SHP77 treated with DMSO at 0.1 percent for 48 hours (cell line): ENCODE measurements at places on chromosomes 1 and 21.

GRCh38 chr1:5502311-5503194 lies 489.7 kb downstream of the NPHP4 start:
- DNase-seq = peak; percentile 11

DNA sequence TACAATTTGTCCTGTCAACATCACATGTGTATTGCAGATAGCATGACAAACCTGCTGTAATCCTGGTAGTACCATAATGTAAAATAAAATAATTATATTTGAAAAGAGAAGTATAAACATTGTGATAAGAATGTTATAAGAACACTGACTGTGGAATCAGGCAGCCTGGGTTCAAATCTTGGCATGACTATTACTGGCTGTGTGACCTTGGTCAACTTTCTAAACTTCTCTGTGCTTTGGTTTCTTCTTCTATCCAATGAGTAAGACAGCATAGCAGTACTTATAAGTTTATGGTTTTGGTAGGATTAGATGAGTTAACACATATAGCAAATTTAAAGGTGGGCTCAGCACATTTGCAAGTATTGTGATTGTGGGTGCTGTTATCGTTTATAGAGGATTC lies 147.1 kb downstream of the NOS1AP start:
- no peak for DNase-seq

- no peak for DNase-seq
These were observed 3.1 kb upstream of the DSCAM start for GRCh38 chr21:40850071-40850470.

DNA sequence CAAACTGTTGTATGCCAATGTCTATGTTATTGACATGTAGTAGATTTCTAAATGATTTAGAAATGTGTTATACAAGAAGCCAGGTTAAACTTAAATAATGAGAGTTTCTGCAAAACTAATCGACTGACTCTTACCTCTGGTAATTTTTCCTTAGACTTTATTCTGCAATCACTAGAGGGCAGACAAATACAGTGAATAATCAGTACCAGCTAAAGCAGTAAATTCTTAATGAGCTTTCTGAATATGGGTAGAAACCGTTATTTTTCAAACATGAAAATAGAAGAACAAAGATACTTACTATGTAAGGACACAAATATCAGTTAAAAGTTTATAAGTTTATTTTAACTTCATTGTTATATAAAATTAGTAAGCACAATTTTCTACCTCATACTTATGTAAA lies 97.9 kb upstream of the RGS1 start:
- peak; percentile 70 for DNase-seq

DNA sequence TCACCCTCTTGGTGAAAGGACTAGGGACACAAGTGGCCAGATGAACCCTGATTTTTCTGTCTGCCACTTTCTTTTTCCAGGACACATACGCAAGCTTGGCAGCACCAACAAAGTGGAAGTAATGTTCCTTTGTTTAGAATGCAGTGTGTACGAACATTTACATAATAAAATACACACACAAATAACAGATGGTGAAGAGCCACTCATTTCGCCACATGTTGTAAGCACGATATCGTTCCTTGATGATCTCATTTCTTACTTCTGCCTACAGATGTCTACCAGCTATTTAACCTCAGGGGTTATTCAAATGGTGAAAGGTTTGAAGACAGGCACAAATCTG lies 670.2 kb upstream of the CXADR start:
- no peak for DNase-seq

DNA sequence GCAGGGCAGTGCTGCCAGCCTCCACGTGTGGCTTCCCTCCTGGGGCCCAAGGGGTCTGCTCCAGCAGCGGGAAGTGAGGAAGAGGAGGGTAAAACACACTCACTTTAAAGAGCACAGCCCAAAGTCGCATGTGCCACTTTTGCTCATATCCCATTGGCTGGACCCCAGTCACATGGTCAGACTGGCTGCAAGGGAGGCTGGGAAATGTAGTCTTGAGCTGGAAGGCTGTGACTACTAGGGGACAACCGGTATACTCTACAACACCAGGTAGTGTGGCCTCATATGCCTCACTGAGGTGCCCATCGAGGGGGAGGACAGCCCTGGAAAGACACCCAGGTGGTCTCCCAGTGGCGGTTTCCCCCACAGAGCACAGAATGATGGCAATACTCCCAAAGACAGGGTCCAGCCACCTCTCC lies 45.2 kb downstream of the CAMK2N1 start:
- DNase-seq = no peak

- no peak for DNase-seq
These were observed 609 bp downstream of the RWDD2B start for GRCh38 chr21:29018540-29018939.

DNA sequence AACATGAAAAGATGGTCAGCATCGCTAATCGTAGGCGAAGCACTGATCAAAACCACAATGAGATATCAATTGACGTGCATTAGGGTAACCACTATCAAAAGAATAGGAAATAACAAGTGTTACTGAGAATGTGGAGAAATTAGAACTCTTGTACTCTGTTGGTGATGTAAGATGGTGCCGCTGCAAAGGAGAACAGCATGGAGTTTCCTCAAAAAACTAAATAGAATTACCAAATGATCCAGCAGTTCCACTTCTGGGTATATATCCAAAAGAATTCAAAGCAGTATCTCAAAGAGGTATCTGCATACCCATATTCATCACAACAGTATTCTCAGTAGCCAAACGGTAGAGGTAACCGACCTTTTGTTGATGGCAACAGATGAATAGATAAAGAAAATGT lies 8.3 kb upstream of the CD101 start:
- no peak for DNase-seq

DNA sequence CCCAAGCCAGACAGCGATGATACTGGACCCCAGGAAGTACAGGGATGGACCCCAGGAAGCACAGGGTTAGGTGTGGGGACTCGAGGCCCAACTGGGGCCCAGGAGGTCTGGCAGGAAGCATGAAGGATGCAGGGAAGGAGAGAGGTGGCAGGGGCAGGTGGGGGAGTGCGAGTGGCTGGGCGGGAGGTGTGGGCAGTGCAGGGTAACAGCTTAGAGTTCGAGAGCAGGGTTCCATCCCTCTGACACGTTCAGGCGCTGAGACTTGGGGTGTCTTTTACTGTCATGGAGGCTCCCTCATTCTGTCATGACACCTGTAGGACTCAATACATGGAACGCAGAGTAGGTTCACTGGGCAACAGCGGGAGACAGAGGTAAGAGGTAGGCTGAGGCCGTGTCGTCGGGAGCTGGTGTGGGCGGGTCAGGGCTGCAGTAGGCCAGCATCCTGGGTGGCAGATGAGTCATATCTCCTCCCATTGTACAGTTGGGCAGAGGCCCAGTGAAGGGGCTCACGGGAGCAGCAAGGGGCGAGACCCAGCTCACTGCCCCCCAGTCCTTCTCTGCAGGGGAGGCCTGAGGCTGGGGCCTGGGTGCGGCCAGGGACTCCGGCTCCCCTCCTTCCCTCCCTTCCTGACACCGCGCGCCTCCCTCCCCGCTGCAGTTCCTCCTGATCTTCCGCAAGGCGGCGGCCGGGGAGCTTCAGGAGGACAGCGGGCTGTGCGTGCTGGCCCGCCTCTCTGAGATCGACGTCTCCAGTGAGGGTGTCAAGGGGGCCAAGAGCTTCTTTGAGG lies 11.6 kb upstream of the CTRC start:
- no peak for DNase-seq

DNA sequence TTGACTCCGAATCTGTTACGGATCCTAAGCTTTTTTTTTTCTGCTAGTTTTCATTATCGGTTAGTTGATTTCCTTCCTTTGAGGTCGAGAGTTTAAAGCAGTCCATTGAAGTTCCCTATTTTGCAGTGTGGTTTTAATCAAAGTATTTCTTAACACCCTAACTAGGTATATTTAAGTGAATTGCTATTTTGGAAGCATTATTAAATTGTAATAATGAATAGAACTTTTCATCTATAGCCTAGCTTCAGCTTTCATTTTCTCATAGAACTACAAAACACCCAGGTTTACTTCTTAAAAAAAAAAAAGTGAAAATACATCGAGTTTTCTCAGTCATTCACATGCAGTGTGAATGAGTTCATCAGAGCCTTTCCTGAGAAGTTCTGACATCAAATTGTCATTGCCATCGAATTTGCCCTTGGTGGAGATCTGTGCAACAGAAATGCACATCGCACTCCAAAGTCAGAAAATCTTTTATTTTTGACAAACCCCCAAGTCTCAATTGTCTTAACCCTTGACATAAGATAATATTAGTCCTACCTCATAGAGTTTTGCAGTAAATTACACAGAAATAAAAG lies 1.1 kb upstream of the LBR start:
- DNase-seq = no peak

DNA sequence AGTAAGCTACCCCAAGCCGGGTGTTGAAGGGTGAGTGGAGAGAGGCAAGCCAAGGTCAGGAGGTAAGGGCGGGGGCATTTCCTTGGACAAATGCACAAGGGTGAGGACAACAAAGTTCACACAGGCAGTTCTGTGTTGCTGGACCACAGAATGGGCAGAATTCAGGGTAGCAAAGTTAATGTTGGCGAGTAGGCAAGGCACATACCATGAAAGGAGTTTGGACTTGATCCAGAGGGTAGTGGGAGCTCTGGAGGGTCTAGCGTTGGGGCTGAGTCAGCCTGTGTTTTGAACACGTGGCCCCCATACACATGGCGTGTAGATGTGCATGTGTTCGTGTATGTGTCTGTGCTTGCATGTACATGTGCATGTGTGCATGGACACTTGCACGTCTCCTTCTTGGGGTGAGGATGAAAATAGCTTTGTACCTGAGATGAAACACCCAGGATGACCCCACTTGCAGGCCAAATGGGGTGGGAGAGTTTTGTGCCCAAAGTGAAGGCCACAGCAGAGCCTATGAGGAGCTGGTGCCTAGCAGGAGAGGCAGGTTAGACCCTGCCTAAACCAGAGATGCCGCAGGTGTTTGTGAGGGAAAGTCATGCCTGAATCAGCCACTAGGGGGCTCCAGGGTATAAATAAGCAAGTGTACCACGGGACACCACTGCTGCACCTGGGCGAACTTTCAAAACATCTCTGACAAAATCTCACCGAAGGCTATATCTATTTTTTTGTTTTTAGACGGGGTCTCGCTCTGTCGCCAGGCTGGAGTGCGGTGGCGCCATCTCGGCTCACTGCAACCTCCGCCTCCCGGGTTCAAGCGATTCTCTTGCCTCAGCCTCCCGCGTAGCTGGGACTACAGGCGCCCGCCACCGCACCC lies 21.8 kb downstream of the SLC27A3 start:
- peak; percentile 79 for DNase-seq

GRCh38 chr1:188154761-188155160 lies 1326.0 kb downstream of the PLA2G4A start:
- no peak for DNase-seq

DNA sequence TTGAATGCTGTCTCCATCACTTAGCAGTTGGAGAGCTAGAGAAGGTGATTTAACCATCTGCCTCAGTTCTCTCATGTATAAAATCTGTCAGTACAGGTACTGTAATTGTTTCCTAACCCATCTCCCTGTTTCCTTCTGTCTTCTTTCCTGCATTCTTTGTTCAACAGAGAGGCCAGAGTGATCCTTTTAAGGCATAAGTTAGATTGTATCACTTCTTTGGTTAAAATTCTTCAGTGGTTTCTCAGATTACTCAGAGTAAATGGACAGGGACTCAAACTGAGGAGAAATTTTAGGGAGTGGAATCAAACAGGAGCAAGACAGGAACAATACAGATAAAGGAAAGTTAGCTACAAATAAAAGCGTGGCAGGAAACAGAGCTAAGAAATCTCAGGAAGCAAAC lies 45.2 kb upstream of the SSX2IP start:
- no peak for DNase-seq

DNA sequence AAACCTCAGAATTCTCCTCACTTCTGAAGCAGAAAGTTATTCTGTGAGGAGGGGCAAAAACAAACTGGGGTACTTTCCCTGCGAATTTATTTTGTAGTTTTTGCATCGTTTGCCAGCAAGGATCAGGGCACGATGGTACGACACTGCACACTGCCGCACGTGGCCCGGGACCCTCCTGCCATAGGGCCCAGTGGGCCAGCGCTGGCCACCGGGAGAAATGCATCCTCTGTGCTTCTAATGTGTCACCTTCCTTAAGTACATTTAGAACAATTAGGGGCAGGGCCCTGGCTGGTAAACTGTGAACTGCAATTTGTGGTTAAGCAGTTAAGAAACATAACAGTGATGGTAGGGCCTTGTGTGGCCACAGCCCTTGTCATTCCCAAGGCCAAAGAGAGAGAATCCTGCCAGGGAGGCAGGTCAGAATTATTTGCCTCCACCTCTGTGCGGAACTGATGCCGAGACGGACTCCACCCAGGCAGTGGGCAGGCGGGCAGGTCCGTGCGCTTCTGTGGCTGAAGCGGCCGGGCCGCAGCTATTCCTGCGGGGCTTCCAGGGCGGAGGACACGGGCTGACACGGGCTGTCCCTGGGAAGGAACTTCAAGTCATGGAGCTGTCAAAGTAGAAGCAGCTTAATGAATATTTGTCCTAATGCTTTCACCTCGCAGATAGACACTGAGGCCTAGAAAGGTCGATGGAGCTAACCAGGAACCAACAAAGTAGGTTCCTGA lies 12.5 kb downstream of the GPR137B start:
- no peak for DNase-seq

DNA sequence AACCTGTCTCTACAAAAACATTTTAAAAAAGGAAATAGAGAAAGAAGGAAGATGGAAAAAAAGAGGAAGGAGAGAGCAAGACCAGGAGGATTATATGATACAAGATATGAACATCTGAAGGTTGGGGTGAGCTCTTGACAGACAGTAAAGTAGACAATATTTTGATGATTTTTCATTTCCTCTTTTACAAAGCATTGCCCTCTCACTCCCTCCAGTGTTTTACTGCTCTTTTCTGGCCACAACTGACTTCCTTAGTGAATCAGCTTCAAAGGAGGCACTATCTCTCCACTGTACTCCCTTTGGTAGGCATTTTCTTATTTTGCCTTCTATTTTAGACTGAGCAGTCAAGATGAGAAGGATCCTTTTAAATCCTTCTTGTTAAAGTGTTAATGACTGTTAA lies 296.7 kb downstream of the KCTD3 start:
- DNase-seq = no peak

GRCh38 chr1:68355614-68356013 lies 94.1 kb downstream of the RPE65 start:
- DNase-seq = no peak

GRCh38 chr1:80083892-80084291 lies 1077.4 kb upstream of the ADGRL4 start:
- peak; percentile 68 for DNase-seq

- DNase-seq = no peak
These were observed 32.1 kb upstream of the TTC34 start for GRCh38 chr1:2833454-2834145.

DNA sequence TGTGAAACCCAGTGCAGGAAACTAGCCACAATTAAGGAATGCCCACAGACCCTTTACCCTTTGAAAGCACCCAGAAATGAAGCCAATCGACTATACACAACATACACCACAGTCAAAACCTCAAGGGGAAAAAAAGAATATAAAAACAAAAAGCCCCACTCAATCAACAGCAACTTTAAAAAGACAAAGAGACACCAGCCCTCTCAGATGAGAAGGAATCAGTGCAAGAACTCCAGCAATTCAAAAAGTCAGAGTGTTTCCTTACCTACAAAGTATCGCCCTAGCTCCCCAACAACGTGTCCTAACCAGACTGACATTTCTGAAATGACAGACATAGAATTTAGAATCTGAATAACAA lies 147.7 kb downstream of the CHD1L start:
- no peak for DNase-seq

GRCh38 chr1:108182959-108183700 lies 17.0 kb downstream of the SLC25A24 start:
- no peak for DNase-seq
